ENCODE measurements at places on chromosomes 2 and 18. TPM values are rescaled to one million over a fixed set of nuclear protein-coding genes. Genes with fewer than 3 reads are reported as not detected.

Gene ITGA4
- 2.3 TPM for total RNA-seq

Gene REEP1
- total RNA-seq, result not detected

Gene NT5C1B
- 0.10 TPM for total RNA-seq

Gene RTP5
- total RNA-seq, result not detected

Gene CMPK2
- 3.2 TPM for total RNA-seq

Gene UPP2
- not detected for total RNA-seq

Gene IL36G
- not detected for total RNA-seq

Gene STARD7
- total RNA-seq, result 58.6 TPM

Gene TUBA4B
- total RNA-seq, result not detected

Gene CLEC4F
- total RNA-seq, result not detected

Gene NTSR2
- total RNA-seq, result not detected

Gene GALNT13
- 0.25 TPM for total RNA-seq

Gene FTCDNL1
- not detected for total RNA-seq

Gene FSHR
- not detected for total RNA-seq

Gene OTOS
- total RNA-seq, result not detected

Gene GAL3ST2
- total RNA-seq, result not detected

Gene RTTN
- total RNA-seq, result 4.4 TPM

Gene MYOM1
- 0.73 TPM for total RNA-seq

Gene UGT1A8
- not detected for total RNA-seq

Gene ATOH8
- total RNA-seq, result 31.2 TPM

Gene UGT1A6
- total RNA-seq, result not detected

Gene PLB1
- total RNA-seq, result not detected

Gene KCNG3
- 0.05 TPM for total RNA-seq

Gene POMC
- total RNA-seq, result 5.2 TPM

Gene SLC9A4
- total RNA-seq, result not detected

Gene COLEC12
- total RNA-seq, result 73.4 TPM

Gene CHN1
- total RNA-seq, result 12.5 TPM

Gene GLI2
- 4.6 TPM for total RNA-seq

Gene EGR4
- total RNA-seq, result not detected

Gene RUFY4
- total RNA-seq, result not detected

Gene SULT1C4
- not detected for total RNA-seq

Gene GRHL1
- not detected for total RNA-seq

Gene DSEL
- total RNA-seq, result 35.2 TPM

Gene STON1
- 17.0 TPM for total RNA-seq

Gene EFR3B
- total RNA-seq, result 0.24 TPM

Gene DLX2
- total RNA-seq, result not detected

Gene PECR
- 5.0 TPM for total RNA-seq

Gene ALKAL2
- not detected for total RNA-seq

Gene KLHL14
- not detected for total RNA-seq

Gene L3MBTL4
- not detected for total RNA-seq

Gene CD207
- total RNA-seq, result not detected

Gene LPIN1
- total RNA-seq, result 61.8 TPM

Gene CTAGE1
- not detected for total RNA-seq

Gene FNDC4
- 30.8 TPM for total RNA-seq

Gene POTEF
- total RNA-seq, result not detected

Gene EMX1
- not detected for total RNA-seq

Gene NRP2
- total RNA-seq, result 8.2 TPM

Gene FIGN
- total RNA-seq, result 0.94 TPM

Gene MTLN
- 50.3 TPM for total RNA-seq

Gene INPP4A
- total RNA-seq, result 13.4 TPM

Gene FOXD4L1
- 0.15 TPM for total RNA-seq

All from cardiac ventricle fibroblast (primary cell).